ENCODE measurements at places on chromosomes 2 and 18. TPM values are rescaled to one million over a fixed set of nuclear protein-coding genes. Genes with fewer than 3 reads are reported as not detected.

DNA sequence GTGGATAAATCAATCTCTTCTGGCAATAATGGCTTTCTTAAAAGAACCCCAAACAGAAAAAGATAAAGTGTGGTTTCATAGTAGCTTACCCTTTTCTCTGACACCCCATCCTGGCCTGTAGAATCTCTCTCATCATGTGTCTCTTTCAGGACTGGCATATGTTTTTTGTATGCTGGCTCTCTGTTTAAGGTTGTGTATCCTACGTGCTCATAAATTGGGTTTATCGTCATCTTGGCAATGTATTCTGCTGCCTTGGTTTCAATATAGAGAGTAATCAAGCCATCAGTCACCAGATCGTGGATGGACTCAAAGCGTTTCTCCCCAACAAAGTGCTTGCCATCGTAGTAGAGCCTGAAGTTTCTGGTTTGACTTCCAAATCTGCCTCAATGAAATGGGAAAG lies 113.5 kb upstream of the CHRNA1 start:
- DNase-seq: no peak

The SAP130 gene
- total RNA-seq: 8.1 TPM

The LCLAT1 gene
- 19.1 TPM for total RNA-seq

The GATA6 gene
- 0.54 TPM for total RNA-seq

- DNase-seq: no peak
Measured at GRCh38 chr2:121028577-121028976, 256.4 kb downstream of the TFCP2L1 start.

DNA sequence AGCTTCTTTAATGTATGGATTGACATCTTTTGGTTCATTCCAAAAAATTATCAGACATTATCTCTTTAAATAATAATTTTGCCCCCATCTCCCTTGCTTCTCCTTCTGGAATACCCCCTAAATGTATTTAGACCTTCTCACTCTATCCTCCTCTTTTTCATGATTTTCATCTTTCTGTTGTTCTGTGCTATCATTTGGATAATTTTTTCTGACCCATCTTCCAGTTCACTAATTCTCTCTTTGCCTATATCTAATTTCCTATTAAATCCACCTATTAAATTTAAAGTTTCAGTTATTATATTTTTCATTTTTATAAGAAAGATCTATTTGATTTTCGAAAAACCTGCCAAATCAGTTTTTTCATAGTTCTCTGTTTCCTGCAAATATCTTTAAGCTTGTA lies 67.8 kb upstream of the ODC1 start:
- DNase-seq: no peak

- no peak for DNase-seq
Measured at GRCh38 chr2:173898178-173898668, 67.0 kb downstream of the SP3 start.

DNA sequence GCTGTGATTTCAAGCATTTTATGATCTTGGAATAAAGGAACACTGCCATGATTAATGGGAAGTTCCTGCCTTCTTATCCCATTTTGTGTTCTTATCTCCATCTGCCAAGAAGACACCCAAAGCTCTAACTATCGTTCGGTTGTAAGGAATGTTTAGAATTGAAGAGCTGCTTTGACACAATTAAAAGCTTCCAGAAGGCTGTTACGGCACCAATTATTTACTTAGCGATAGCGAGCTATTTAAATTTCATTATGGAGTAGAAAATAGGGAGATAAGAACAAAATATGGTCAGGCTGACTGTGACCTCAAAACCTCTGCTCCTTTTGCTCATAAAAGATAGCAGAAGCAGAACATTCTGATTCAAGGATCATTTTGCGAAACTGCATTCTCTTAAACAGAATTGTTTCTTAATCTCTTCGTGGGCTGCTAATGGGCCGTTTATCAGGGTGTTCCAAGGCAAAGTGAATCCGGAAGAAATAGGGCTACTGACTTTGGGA lies 101.6 kb downstream of the SLC4A3 start:
- DNase-seq: no peak

GRCh38 chr2:215900843-215901242 lies 112.5 kb downstream of the MREG start:
- no peak for DNase-seq

DNA sequence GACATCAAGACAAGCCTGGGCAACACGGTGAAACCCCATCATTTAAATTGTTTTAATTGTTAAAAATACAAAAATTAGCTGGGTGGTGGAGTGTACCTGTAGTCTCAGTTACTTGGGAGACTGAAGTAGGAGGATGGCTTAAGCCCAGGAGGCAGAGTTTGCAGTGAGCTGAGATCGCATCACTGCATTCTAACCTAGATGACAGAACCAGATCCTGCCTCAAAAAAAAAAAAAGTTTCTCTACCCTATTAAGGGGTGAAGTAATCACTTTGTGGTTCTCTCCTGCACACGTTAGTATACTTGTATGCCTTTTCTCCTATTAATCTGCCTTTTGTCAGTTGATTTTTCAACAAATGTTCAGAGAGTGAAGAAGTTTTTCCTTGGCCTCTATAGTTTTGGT lies 18.1 kb upstream of the PUM2 start:
- no peak for DNase-seq

GRCh38 chr2:65586516-65586915 lies 154.1 kb upstream of the SPRED2 start:
- no peak for DNase-seq

GRCh38 chr18:47254341-47254939 lies 3.0 kb upstream of the SKOR2 start:
- DNase-seq: no peak

DNA sequence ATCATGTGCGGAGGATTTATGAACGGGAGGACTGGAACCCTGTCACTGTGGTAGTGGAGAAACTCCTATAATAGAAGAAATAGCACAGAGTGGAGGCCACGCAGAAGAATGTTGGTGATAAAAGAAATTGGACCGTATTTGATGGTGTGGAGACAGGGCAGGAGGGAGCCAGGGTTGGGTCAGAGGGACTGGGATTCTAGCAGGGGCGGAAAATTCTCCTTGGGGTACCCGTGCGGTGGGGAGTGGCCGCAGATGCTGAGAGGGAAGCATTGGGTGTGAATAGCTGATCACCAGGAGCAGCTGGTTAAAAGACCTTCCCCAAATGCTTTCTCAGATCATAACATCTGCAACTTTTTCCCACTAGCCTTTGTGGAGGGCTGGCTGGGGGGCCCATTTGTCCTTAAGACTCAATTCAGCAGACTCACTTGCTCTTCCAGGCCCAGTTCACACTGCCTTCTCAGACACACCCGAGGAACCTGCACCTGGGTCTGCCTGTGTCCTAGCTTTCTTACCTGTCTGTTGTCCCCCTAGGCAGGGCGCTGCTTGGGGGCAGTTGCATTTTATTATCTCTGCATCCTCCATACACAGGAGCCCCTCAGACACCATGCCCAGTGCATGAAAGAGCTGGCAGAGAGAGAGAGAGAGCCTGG lies 7.1 kb downstream of the SH3BP4 start:
- no peak for DNase-seq

DNA sequence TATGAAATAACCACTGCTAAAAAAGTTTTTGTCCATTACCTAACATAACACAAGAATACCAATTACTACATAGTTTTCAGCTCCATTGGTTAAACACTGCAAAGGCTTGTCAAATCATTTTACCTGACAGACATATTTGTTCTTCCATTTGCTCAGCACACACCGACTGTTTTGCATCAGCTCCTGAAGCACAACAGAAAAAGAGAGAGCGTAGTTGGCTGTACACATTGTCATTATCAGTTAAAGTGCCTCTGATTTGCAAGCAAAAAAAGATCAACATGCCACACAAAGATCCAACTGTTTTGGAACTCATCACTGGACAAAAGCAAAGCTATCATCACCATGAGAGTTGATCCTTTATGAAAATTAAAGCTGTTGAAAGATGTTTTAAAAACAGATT lies 103.8 kb downstream of the WDPCP start:
- DNase-seq: no peak

The CFAP210 gene
- total RNA-seq: 1.5 TPM

DNA sequence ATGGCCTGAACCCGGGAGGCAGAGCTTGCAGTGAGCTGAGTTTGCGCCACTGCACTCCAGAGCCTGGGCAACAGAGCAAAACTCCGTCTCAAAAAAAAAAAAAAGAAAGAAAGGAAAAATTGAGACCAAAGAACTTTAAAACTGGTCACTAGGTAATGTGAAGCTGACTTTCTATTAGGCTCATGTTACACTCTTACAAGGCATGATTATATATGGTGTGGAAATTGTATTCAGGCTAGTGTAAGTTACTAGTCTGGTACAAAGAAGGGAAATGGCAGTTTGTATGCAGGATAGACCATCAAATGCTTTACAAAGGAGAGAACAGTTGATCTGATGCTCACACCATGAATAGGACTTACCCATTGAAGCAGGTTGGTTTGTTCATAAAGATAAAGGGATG lies 35.4 kb upstream of the ARMC9 start:
- DNase-seq: no peak

The KCNK3 gene
- 6.3 TPM for total RNA-seq

- DNase-seq: no peak
Measured at GRCh38 chr2:240525802-240526201, 32.0 kb downstream of the ANKMY1 start.

The TRIM43 gene
- 1.1 TPM for total RNA-seq

- DNase-seq: no peak
Measured at GRCh38 chr2:155965415-155966063, 367.0 kb downstream of the NR4A2 start.

- DNase-seq: no peak
Measured at GRCh38 chr2:10732924-10733565, 11.6 kb downstream of the ATP6V1C2 start.
